ENCODE measurements at places on chromosomes 6 and 20.

GRCh38 chr6:147769496-147770087 is 261.1 kb downstream of the SAMD5 start:
- no peak for DNase-seq

DNA sequence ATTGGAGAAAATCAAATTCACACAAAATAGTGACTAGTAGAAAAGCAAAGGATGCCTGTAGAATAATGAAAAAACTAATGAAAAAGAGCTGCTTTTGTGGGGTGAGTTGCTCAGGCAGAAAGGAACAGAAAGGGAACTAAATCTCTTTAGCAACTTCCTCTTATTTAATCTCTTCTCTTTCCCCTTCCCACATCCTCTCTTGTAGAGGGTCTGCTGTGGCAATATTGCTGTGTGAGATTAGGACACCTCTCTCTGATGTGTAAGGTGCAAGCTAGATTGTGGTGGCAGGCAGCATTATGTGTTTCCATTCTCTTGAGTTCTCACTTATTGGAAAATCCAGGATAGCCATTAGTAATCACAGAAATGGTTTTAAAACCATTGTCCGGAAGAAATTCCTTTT is 49.7 kb downstream of the SYNE1 start:
- no peak for DNase-seq

DNA sequence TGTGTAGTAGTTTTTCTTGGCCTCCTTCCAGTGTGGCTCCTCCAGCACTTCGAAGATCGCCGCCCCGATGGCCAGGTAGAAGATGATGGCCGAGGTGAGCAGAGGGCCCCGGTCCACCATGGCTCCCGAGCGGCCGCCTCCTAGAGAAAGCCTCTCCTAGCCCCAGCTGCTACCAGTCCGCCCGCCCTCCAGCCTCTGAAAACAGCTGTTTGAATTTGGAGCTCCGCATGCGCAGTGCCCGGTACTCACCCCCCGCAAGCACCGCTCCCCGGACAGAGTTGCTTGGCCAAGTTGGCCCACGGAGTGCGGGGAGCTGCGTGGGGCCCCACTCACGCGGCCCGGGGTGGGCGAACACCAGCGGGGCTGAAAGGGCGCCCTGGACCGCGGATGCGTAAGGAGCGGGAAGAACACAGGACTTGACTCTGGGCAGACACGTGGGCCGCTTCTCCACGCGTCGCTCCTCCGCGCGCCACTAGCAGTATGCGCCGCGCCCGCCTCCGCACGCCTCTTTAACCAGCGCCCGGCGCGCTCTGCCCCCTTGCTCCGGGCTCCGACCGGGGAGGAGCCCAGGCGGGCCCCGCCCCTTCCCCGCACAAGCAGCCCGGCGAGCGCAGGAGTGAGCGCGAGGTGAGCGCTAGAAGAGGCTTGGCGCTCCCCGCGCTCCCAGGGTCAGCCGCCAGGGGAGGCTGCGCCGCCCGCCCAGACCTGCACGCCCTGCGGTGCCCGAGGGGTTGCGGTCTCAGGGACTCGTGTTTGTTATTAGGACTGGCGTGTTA is at the start of gene KCNK5:
Gene KCNK5, minus strand, starts transcription at position 484 of the 776 bp plus-strand sequence. Its CDS starts 364 bp downstream, at position 120.
- DNase-seq, result peak; percentile 9

DNA sequence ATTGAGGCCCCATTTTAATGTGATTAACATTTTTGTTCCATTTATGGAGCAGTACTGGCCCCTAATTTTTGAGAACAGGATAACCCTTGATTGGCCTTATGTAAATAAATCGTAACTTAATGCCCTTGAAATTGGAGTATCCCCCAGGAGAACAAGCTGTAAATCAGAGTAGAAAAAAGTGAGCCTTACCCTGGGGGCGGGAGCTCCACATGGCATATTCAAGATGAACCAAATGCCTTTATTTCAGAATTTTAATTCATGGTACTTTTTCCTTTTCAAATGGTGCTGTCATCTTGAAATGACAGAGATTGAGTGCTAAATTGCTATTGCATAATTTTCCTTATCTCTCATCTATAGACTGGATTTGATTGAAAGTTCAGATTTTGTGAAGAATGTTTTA is 809.5 kb upstream of the FLRT3 start:
- no peak for DNase-seq

GRCh38 chr20:3010985-3011723 is 32.3 kb upstream of the GNRH2 start:
- DNase-seq, result no peak

- no peak for DNase-seq
Observed at GRCh38 chr20:49521356-49521755, 38.9 kb upstream of the KCNB1 start.

GRCh38 chr6:124536157-124536841 is 425.9 kb upstream of the RNF217 start:
- DNase-seq, result no peak

DNA sequence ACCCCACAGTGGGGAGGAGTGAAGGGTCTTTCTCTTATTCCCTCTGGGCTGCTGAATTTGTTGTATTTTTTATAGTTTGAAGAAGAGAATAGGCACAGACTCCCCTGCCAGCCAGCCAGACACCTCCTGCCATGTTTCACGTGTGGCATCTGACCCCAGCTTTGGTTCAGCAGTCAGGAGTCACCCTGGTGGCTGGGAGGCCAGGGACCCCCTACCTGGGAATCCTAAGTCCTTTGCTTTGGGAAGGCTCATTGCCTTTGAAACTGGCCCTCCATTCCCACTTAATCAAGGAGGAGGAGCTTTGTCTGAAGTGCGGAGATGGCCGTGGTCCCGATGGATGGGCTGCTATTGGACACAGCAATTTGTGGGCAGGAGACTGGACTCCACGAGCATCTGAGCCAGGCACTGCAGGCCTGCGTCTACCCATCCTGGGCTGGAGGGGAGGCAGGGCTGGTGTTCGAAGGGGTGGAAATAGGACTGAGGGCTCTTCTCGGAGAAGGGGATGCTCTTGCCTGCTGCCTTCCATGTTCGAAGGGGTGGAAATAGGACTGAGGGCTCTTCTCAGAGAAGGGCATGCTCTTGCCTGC is 196.1 kb downstream of the DLL1 start:
- no peak for DNase-seq

DNA sequence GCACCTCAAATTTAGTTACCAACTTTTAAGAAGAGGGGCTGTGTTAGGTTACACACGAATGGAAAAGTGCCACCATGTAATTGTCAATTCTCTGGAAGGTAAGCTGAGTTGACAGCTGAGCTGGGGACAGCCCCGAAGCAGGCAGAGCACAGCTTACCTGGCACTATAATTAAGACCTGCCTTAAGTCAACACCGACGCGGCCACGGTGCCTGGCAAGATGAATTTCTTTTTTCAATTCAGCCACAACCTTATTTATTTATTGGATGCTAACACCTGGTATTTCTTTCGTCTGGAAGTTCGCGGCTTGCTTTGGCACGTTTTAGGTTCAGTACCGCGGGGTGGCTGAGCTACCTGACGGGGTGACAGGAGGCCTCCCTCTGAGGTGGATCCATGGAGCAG is 40.6 kb upstream of the NFATC2 start:
- DNase-seq, result no peak

- no peak for DNase-seq
Observed at GRCh38 chr6:144248003-144248402, 37.1 kb upstream of the UTRN start.

DNA sequence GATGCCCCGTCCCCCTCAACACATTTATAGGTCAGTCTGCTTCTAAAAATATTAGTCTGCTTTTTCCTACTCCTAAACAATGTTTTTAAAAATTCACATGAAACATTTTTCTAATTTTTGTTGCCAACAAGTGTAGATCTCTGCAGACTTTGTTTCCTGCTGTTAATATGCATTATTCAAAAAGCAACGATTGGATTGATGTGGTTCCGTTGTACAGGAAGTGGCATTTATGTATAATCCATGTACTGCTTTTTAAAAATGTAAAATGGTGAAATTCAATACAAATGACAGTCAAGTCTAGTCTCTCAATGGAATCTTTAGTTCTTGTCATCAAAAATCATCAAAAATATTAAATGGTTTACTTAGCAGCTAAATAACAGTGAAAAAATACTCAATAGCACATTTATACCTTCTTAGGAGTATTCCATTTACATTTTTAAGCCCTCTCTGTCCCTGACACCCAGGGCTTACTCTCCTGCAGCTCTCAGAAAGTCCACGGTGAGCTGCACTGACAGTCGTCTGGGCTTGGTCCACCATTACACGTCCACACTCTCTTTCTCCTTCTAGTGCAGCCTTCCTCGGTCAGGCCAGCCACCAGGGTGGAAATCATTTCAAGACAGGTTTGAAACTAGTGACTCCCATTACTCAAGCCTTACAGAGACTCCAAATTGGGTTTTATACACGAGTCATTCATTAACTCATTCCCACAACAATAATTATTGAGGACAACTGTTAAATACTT is 211.5 kb downstream of the TMEM200A start:
- no peak for DNase-seq

DNA sequence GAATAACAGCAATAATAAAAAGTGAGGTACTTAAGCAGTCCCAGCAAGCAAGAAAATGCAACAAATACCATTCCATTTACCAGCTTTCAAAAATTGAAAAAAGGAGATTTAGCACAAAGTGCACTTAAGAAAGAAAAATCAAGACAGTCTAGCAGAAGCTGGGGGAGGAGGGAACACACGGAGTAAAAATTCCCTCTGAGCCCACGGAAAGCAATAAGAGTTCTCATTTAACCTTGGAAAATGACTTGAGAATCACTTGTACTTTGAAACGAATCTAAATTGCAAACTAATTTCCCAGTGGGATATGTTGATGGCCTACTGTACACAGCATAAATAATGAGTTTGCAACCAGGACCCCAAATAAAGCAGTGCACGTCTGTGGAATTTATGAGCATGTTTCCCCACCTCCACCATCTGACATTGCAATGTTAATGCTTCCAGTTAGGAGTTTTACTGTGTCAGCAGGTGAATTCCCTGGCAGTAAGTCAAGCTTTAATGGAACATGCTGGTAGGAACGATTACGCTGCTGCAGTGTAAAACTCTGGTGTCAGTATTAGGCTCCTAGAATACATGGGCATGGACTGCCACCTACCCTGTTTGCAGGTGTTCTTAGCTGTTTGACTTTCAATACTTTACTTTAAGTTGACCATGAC is 386.8 kb downstream of the HDGFL1 start:
- no peak for DNase-seq

- no peak for DNase-seq
Observed at GRCh38 chr20:33862709-33863403, 51.7 kb downstream of the CHMP4B start.

GRCh38 chr6:137157601-137158000 is 15.8 kb downstream of the IL22RA2 start:
- DNase-seq, result no peak

GRCh38 chr20:16580620-16581019 is 7.4 kb upstream of the KIF16B start:
- DNase-seq, result no peak

DNA sequence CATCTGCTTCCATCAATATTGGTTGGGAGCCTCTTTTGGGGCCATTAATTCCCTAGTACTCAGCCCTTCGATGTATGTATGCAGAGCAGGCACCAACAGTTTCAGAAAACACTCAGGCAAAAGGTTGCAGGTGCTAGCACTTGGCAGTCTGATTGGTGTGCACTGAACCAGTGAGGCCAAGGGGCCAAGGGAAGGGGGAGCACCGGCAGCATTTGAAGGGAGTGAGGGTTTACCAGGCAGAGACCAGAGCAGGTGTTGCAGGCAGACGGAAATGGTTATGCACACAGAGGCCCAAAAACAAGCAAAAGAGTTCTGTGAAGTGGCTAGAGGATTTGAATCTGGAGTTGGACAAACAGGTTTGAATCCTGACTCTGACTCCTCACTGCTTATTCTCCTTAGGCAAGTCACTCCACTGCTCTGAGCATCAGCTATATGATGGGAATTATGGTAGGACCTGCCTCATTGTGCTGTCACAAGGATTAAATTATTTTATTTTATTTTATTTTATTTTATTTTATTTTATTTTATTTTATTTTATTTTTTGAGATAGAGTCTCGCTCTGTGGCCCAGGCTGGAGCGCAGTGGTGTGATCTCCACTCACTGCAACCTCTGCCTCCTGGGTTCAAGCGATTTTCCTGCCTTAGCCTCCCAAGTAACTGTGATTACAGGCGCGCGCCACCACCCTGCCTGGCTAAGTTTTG is 58.1 kb upstream of the SHLD1 start:
- no peak for DNase-seq

GRCh38 chr20:22430154-22430745 is 154.1 kb downstream of the FOXA2 start:
- DNase-seq, result no peak
